Karpas-422 (cell line): ENCODE measurements at places on chromosomes 6 and 20. TPM values are rescaled to one million over a fixed set of nuclear protein-coding genes. Genes with fewer than 3 reads are reported as not detected.
A peak's percentile ranks its signal among the peaks of the same experiment; 100 is the strongest.

DNA sequence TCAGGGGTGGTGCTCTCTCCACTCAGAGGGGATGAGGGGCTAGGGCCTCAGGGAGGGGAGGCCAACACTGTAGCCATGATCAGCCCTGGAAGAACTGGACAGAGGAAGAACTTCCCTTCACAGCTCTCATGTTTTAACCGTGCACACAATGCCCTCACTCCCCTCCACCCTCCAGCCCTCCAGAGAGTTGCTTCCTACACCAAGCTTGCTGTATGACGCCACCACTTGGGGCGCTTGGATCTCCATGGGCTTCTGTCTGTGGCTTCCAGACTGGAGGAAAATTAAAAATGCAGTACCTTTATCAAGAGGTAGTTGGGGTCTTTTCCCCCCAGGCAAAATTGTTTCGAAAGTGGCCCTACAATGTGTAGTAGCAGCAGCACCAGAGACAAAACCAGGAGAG is 48.4 kb downstream of the ARHGAP40 start:
- DNase-seq, result no peak

DNA sequence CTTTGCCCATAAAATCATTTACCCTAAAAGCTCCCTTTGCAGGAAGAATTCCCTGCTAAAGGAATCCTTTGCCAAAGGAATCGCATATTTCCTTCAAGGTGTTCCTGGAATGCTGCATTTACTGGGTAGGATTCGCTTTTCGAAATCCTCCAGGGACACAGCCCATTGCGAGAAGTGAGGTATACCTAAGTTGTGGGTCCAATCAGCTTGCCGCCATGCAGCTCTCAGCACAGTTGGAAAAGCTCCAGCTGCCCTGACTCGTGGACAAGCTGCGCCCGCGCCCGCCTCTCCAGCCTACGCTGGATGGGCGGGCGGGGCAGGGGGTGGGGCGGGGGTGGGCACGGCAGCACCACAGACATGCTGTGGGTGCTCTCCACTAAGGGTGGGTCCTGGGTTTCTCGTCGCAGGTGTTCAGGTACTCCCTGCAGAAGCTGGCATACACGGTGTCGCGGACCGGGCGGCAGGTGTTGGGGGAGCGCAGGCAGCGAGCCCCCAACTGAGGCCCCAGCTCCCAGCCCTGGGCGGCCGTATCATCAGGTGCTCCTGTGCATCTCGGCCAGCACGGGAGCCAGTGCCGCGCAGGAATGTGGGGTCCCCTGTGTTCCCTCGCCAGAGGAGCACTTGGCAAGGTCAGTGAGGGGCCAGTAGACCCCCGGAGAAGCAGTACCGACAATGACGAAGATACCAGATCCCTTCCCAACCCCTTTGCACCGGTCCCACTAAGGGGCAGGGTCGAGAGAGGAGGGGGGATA is 1.4 kb downstream of the NNAT start:
- no peak for DNase-seq

- no peak for DNase-seq
Measured at GRCh38 chr6:146281651-146282362, 252.9 kb downstream of the GRM1 start.

GRCh38 chr6:47405273-47405672 is 72.3 kb upstream of the CD2AP start:
- no peak for DNase-seq

DNA sequence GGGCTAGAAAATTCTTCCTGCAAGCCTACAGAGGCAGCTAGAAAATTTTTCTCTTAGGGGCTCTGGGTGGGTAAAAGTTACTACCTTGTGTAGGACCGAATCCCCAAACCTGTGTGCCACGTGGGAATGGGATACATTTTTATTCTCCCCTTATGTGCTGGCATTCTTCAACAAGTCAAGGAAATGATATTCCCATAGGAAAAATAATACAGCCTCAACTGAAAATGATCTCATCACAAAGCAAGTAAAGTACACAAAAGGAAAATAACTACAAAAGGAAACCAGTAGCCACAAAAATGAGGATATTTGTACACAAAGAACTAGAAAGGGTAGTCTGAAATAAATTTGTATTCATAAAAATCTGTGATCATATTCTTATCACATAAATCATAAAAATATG is 298.1 kb downstream of the LAMA2 start:
- no peak for DNase-seq

DNA sequence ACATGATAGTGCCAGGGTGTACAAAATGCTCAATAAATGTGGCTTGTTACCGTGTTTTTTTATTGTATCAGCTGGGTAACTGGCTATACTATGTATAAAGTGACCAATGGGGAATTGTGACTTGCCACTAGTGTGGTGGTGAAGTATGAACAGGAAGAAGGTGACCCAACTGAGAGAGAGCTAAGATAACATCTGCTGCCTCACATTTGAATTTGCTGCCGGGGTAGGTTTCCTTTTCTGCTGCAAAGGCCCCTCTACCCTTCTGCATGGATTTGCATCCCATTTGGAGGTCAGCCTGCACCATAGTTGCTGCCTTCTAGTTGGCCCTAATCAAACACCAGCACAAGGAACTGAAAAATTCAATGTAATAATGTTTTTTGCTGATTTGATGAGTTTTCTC is 24.1 kb downstream of the IL17A start:
- DNase-seq, result peak; percentile 52

DNA sequence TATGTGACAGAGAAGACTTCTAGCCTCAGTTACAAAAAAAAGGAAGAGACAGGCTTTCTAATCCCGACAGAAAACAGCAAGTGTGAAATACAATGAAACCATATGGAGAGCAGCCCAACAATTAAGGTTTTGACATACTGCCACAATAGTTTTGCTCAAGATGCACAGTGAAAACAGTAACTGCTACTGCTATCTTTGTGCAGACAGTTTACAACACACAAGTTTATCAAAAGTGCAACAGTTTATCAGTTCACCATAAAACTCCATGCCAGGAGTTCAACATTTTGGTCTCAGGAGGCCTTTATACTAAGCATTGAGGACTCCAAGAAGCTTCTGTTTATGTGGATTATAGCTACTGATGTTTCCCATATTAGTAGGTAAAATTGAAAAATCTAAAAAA is 37.6 kb downstream of the GOPC start:
- DNase-seq, result no peak

GRCh38 chr6:165807249-165807960 is 144.4 kb upstream of the PDE10A start:
- DNase-seq, result no peak

DNA sequence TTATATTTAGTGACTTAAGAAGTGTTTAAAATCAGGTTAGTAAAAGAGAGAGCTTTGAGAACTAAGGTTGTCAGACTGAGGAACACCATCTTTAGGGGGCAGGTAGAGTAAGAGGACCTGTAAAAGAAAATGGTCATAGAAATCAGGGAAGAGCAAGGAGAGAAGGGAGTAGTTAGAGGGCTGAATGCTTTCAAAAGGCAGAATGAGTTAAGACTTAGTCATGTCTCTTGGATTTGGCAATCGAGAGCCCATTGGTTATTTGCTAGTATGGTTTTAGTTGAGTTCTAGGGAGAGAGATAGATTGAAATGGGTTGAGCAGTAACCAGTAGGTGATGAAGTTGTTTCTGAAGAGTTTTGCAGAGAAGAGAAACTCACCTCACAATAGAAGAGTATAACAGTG is 51.1 kb downstream of the RALGAPB start:
- no peak for DNase-seq

GRCh38 chr6:154995254-154996015 is at the start of gene TIAM2:
TIAM2 (plus strand) TSS chr6:154995315; CDS start chr6:155129224, 133,909 bp downstream.
- DNase-seq, result no peak

GRCh38 chr20:24018796-24019195 is 30.2 kb upstream of the GGTLC1 start:
- DNase-seq, result no peak

DNA sequence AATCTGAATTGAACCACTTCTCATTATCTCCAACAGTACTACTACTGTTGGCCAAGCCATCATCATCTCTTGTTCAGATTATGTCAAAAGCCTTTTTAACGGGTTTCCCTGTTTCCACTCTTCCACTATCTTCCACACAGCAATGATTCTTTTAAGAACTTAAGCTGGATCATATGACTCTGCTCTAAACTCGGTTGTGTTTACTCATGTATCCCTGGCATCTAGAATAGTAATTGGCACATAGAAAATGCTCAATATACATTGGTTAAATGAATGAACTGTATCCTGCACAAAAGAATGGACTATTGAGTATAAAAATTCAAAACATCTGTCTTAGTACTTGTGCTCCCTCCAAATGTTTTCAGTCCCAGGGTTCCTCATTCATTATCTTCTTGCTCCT is 2.8 kb upstream of the COX7A2 start:
- no peak for DNase-seq

DNA sequence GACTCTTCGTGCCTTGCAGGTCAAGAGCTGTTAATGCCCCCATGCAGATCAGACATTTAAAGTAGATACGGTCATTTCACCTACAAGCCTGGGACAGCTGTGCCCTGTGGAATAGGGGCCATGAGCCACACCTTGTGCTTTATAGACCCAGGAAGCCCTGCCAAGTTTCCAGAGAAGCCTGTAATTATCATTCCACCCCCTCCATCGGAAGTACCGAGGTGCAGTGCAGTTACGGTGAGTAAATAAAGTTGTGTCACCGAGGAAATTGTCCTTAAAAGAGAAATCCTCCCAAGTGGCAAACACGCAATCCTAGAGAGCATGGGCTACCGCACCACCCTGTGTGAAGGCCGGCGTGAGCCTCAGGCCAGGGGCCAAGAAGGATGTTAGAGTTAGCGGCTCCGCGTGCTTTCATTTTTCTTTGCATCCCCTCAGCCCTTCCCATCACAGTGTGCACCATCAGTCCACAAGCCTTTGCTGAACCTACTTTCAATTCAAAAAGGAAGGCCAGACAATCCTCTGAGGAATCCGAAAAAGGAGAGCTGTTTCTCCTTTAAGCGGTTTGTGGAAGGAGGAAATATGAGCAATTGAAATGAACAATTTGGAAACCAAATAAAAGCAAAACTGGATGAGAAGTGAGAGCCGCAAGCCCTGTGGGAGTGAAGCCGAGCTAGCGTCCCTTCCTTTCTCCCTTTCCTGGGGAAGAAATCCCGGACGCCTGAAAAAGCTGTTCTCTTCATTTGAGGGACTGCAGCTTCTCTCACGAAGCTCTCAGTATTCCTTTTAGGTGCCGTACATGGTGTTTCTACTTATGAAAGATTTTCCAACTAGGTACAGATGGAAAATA is 183.3 kb upstream of the PDE10A start:
- DNase-seq, result no peak

GRCh38 chr20:64001607-64002011 is 20.7 kb downstream of the PRPF6 start:
- DNase-seq, result no peak

- DNase-seq, result peak; percentile 94
Measured at GRCh38 chr6:156780102-156780641, 3.0 kb downstream of the ARID1B start.

DNA sequence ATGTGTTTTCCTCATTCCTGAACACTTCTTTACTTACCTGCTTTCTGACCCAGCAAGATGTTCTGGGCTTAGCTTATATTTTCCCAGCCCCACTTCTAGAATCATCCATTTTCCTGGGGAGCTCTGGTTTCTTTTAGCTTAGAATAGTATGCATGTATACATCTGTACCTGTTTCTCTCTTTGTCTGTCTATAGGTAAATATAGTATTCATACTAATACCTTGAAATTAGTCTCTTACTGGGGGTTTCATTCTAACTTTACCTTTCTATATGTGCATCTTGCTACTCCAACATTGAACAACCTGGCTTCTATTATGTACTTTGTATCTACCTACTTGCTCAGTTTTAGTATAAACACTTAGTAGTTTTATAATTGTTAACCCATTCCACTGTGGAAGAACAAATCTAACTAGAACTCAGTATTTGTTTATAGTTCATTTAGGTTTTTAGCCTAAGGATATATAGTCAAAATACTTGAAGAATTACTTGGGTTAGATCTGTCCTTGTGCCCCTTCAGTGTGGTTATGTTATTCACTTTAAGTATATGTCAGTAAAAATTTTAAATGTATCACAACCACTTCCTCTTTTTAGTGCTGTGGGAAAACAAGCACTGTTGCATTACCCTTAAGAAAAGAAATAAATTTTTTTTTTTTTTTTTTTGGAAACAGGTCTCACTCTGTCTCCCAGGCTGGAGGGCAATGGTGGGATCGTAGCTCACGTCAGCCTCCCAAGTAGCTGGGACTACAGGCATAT is 54.0 kb downstream of the ASXL1 start:
- DNase-seq, result no peak

- DNase-seq, result no peak
Measured at GRCh38 chr20:53550280-53551187, 43.1 kb downstream of the ZNF217 start.

COL12A1 gene
- total RNA-seq, result not detected in 2 replicates

BPIFB2 gene
- not detected in 2 replicates for total RNA-seq

POU3F2 gene
- not detected in 2 replicates for total RNA-seq

CTAGE9 gene
- total RNA-seq, result not detected in 2 replicates

ATP6V1G2 gene
- total RNA-seq, result 15.2 and 34.9 TPM in 2 replicates
